ENCODE measurements at places on chromosomes 7 and 10.

DNA sequence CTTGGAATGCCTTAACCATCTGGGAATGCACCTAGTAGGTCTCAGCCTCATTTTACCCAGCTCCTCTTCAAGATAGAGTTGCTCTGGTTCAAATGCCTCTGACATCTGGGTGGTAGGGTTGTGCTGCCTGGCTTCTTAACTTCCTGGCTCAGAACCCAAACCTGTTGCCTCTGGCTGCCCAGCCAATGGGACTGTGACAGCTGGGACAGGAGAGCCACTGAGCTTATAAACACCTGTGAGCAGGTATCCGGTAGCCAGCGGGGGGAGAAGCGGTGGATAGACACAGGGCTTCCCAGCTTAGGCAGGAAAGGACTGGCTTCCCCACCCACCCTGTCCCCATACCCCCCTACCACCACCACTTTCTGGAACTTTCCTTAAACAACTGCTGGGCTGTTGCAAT, 115.8 kb upstream of the CARD11 start:
- no peaks in the 10 kb centered on the region for H3K36me3 ChIP-seq
- no peaks in the 10 kb centered on the region for H3K4me1 ChIP-seq
- no peak for DNase-seq
- H3K4me3 ChIP-seq = no peak overlapping the region

GRCh38 chr7:142408794-142409193, 150.9 kb upstream of the PRSS58 start:
- no peak for DNase-seq
- no peaks in the 10 kb centered on the region for H3K4me1 ChIP-seq
- no peak overlapping the region for H3K27ac ChIP-seq
- no peaks in the 10 kb centered on the region for H3K36me3 ChIP-seq

GRCh38 chr10:44301781-44302355, 83.0 kb downstream of the CXCL12 start:
- no peaks in the 10 kb centered on the region for H3K27me3 ChIP-seq
- no peak overlapping the region for H3K27ac ChIP-seq
- H3K36me3 ChIP-seq = no peaks in the 10 kb centered on the region
- H3K4me3 ChIP-seq = no peak overlapping the region
- peaks cover 9% of the 10 kb centered on the region for H3K4me1 ChIP-seq
- DNase-seq = peak; percentile 12

GRCh38 chr10:11595395-11595692, 16.1 kb downstream of the USP6NL start:
- peak; percentile 74 for DNase-seq
- H3K27me3 ChIP-seq = no peaks in the 10 kb centered on the region
- peaks cover 4% of the 10 kb centered on the region for H3K4me1 ChIP-seq

GRCh38 chr10:94493463-94493862, 52.1 kb upstream of the HELLS start:
- no peaks in the 10 kb centered on the region for H3K36me3 ChIP-seq
- H3K4me3 ChIP-seq = no peak overlapping the region
- no peak overlapping the region for H3K27ac ChIP-seq

GRCh38 chr7:135162382-135163001, 8.0 kb downstream of the CYREN start:
- H3K27me3 ChIP-seq = no peaks in the 10 kb centered on the region
- no peak overlapping the region for H3K27ac ChIP-seq
- H3K36me3 ChIP-seq = peaks cover 31% of the 10 kb centered on the region
- peaks cover 16% of the 10 kb centered on the region for H3K4me1 ChIP-seq

DNA sequence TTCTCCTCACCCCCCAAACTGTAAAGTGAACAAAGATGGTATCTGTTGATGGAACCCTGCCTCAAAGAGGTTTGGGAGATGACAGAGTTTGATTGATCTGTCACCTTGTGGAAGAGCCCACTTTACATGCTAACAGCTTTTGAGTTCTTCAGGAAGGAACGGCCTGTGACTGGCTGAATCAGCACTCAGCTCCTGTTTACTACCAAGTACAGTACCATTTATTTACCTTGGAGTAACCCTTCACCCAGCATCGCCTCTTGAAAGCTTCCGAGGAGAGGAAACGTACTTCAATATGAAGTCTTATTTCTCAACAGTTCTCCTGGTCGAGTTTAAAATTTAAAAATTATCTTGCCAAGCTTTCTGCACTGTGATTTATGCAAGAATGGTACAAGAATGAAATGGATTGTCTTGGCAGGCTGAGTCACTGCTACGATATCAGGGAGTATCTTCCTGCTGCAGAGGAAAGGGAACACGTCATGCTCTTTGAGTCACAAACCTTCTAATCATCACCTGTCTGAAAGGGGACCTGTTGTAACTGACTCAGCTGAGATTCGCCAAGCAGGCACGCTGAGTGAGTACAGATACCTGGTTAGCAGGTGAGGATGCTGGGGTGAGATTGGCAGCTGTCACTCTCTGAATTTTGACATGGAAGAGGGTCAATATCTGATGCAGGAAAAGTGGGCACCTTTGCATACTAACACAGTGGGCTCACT, 30.1 kb downstream of the KLF6 start:
- no peaks in the 10 kb centered on the region for H3K27me3 ChIP-seq
- H3K4me1 ChIP-seq = peaks cover 10% of the 10 kb centered on the region
- no peak overlapping the region for H3K27ac ChIP-seq
- H3K4me3 ChIP-seq = no peak overlapping the region

DNA sequence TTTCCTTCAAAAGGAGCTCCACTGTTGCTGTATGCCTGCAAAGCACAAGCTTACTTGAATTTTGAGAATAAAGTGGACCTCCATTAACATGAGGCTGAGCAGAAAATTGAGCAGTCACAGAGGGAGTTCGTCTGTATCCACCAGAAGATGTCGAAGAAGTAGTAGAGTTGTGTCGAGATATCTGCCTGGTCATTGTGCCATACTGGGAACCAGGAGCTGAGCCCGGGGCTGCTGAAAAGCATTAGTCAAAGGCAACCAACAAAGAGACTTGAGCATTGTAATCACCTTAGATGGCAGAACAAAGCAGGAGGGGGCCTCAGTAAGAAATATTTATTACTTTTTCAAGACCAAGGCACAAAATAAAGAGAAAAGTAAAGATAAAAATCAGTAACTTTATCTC, 61.5 kb downstream of the PDSS1 start:
- H3K4me1 ChIP-seq = peaks cover 3% of the 10 kb centered on the region
- peaks cover 3% of the 10 kb centered on the region for H3K36me3 ChIP-seq

DNA sequence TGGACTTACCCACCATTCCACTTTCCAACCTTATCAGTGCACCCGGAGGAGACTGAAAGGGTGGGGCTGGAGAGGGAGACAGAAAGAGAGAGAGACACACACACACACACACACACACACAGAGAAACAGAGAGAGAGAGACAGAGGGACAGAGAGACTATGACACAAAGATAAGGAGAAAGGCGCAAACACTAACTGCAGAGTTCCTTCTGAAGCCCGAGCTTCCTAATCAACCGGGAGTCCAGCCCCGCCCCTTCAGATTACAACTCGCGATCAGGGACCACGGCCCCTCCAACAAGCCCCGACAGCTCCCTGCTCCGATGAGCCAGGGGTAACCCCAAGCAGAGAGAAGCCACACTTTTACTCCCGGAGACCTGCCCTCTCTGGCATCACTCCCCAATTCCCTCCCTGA, 499 bp downstream of the GAL3ST4 start:
- H3K36me3 ChIP-seq = peaks cover 3% of the 10 kb centered on the region
- H3K4me1 ChIP-seq = peaks cover 6% of the 10 kb centered on the region
- no peak for DNase-seq
- H3K27me3 ChIP-seq = no peaks in the 10 kb centered on the region
- H3K27ac ChIP-seq = peak overlapping the region; percentile 63

DNA sequence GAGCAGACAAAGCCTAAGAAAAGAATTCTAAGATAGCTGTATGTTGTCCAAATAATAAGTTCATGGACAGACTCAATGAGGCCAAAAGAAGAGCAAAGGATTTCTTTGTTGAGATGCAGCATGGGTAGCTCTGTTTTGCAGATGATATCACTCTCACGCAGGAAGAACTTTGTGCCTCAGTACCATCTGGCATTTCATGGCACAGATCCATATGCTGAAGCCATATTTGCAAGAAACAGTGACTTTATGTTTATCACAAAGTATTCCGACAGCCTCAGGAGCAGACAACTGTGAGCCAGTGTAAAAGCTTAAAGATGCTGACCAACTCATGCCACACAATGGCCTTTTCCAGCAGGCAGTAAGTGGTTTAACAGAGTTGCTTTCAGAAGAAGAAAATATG, 45.5 kb upstream of the RNF148 start:
- DNase-seq = no peak
- H3K27ac ChIP-seq = no peak overlapping the region
- no peak overlapping the region for H3K4me3 ChIP-seq
- H3K4me1 ChIP-seq = no peaks in the 10 kb centered on the region

GRCh38 chr7:2393706-2394105, 9.7 kb upstream of the CHST12 start:
- no peaks in the 10 kb centered on the region for H3K27me3 ChIP-seq
- H3K36me3 ChIP-seq = no peaks in the 10 kb centered on the region
- DNase-seq = no peak
- H3K4me3 ChIP-seq = no peak overlapping the region
- H3K27ac ChIP-seq = no peak overlapping the region

GRCh38 chr7:77680266-77680665, 16.0 kb upstream of the RSBN1L start:
- peaks cover 11% of the 10 kb centered on the region for H3K36me3 ChIP-seq
- peaks cover 9% of the 10 kb centered on the region for H3K4me1 ChIP-seq

DNA sequence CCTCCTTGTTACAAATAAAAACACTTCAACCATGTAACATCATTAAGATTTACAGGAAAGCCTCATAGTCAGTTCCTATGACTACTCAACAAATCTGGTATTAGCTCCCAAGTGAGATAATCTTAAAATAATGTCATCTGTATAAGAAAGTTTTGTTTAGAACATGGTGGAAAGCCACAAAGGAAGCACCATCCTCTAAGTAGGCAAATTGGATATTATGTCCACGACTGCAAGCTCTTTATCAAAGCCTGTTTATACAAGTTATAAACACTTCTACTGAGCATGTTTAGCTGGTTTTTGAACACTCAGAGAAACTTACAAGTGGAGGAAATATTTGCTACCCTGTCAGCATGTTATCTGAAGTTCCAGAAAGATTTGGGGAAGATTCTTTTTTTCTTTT, 349.8 kb downstream of the ARL4A start:
- no peaks in the 10 kb centered on the region for H3K36me3 ChIP-seq
- peaks cover 7% of the 10 kb centered on the region for H3K4me1 ChIP-seq
- H3K4me3 ChIP-seq = no peak overlapping the region
- no peaks in the 10 kb centered on the region for H3K27me3 ChIP-seq
- H3K27ac ChIP-seq = peak overlapping the region; percentile 24
- peak; percentile 94 for DNase-seq

- no peak overlapping the region for H3K27ac ChIP-seq
- H3K36me3 ChIP-seq = no peaks in the 10 kb centered on the region
- H3K27me3 ChIP-seq = peaks cover 2% of the 10 kb centered on the region
- no peak overlapping the region for H3K4me3 ChIP-seq
- no peak for DNase-seq
Observed at GRCh38 chr7:151936207-151936606, 20.0 kb upstream of the GALNTL5 start.

DNA sequence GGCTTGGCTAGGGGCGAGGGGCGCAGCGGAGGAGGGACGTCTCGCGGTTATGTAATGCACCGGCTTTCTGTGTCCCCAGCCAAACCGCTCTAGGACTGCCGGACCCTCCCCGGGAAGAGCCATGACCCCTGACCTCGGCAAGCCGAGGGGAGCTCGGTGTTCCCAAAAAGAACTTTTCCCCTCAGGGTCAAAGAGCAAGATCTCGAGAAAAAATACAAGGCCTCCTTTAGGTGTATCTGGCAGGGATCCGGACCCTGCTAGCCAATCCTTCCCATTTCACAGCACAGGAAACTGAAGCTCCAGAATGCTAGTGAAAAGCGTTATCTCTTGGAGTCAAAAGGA, 590 bp upstream of the SLC16A12 start:
- H3K36me3 ChIP-seq = no peaks in the 10 kb centered on the region
- H3K27me3 ChIP-seq = peaks cover 18% of the 10 kb centered on the region
- peaks cover 3% of the 10 kb centered on the region for H3K4me1 ChIP-seq
- H3K27ac ChIP-seq = no peak overlapping the region
- DNase-seq = no peak
- no peak overlapping the region for H3K4me3 ChIP-seq
